ENCODE measurements at places on chromosomes 4 and X. TPM values are rescaled to one million over a fixed set of nuclear protein-coding genes. Genes with fewer than 3 reads are reported as not detected.

GYPB gene
- total RNA-seq = not detected

DNA sequence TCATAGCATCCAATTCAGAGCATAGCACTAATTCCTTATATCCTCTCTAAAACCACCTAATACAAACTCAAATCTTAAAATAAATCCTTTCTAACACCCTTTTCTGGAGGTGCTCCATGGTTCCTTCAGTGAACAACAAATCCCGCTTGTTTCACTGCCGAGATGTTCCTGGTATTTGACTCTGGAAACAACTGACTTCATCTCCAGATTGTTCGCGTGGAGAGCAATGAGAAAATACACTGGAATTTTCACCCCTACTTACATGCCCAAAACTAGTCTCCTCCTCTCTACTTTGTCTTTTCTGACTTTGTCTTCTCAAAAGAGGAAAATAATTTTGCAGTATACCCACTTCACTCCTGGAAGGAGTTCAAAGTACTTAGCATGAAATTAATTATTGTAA lies 129.0 kb downstream of the PLS3 start:
- no peak for DNase-seq

- no peak for DNase-seq
Observed at GRCh38 chrX:129959493-129959832, 23.0 kb upstream of the BCORL1 start.

DNA sequence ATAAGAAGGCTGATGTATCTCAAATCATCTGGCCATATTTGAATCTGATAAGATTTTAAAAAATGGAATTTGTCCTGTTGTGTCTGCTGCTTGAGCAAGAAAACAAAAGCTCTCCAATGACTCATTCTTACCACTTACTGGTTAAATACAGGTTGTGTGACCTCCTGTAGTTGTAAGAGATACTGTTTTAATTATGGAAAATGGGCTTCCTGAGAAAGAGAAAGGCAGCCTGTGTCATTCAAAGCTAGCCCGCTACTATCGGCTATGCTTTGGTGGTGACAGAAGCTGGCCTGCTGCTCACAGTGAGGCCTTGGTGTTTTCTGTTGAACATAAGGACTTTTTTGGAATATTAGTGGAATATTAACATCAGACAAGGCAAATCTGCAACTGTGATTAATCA lies 1722.1 kb upstream of the PCDH10 start:
- DNase-seq = no peak

Measured in upper lobe of right lung (tissue), 1 donor.